Effector CD4-positive, alpha-beta T cell (primary cell): ENCODE measurements at places on chromosomes 3 and 15.

- no peak for DNase-seq
Observed at GRCh38 chr3:136292500-136292899, 42.4 kb downstream of the PCCB start.

GRCh38 chr3:4830586-4830914, 148.7 kb upstream of the BHLHE40 start:
- DNase-seq: no peak

- DNase-seq: no peak
Observed at GRCh38 chr3:181698263-181698954, 13.3 kb upstream of the SOX2 start.

GRCh38 chr3:59526999-59527398, 477.2 kb upstream of the CFAP20DC start:
- no peak for DNase-seq

DNA sequence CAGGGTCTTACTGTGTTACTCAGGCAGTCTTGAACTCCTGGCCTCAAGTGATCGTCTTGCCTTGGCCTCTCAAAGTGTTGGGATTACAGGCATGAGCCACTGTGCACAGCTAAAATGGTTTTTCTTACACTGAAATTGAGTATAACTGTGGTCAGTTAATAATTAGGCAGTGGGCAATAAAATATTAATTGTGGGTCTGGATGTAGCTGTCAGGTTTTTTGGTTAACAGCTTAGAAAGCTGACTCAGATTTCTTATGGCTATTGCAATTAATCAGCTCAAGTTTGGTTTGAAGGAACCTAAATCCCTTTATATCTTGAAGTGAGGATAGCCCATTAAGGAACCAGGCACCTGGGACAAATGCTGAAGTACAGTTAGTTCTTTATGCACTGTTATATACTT, 73.8 kb upstream of the LRRFIP2 start:
- no peak for DNase-seq

GRCh38 chr3:138148503-138148902, 16.3 kb upstream of the A4GNT start:
- DNase-seq: no peak

- DNase-seq: no peak
Observed at GRCh38 chr3:196894557-196895295, 27.0 kb downstream of the SENP5 start.

DNA sequence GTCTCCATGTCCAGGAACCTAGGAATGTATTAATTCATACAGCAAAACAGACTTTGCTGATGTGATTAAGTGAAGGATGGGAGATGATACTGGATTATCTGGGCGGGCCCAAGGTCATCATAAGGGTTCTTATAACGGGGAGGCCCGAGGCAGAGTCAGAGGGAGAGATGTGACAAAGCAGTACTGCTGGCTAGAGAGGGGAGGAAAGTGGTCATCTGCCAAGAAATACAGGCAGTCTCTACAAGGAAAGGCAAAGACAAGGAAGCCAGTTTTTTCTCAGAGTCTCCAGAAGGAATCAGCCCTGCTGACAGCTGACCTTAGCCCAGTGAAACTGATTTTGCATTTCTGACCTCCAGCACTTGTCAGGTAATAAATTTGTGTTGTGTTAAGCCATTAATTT, 66.2 kb upstream of the CORO2B start:
- DNase-seq: no peak
